Activated naive CD4-positive, alpha-beta T cell treated with anti-CD3 and anti-CD28 coated beads, Interleukin-2, amount 50 U/mL, for 16 hours (primary cell): ENCODE measurements at places on chromosomes 4 and X.

- DNase-seq, result no peak
Observed at GRCh38 chrX:123184866-123185276, 793 bp downstream of the GRIA3 start.

DNA sequence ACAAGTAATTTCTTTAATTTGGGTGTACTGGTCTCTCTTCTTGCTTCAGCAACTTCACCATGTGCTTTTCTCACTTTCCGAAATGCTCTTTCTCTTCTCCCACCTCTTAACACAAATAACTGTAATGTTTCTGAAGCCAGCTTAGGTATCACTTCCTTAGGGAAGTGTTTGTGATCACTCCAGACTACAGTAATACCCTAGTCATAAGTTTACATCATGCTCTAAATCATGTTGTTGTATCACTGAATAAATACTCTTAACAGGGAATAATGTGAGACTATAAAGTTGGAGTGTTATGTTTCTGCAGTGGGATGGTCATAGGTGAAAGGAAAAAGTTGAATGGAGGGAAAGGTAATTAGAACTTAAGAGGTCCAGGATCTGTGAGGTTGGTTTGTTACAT lies 712.3 kb downstream of the C4orf33 start:
- DNase-seq, result no peak

GRCh38 chr4:179539641-179540040 lies 2097.4 kb upstream of the AGA start:
- no peak for DNase-seq

GRCh38 chr4:173381610-173382009 lies 10.9 kb downstream of the SAP30 start:
- DNase-seq, result no peak

GRCh38 chr4:52507774-52508173 lies 151.3 kb downstream of the USP46 start:
- no peak for DNase-seq

DNA sequence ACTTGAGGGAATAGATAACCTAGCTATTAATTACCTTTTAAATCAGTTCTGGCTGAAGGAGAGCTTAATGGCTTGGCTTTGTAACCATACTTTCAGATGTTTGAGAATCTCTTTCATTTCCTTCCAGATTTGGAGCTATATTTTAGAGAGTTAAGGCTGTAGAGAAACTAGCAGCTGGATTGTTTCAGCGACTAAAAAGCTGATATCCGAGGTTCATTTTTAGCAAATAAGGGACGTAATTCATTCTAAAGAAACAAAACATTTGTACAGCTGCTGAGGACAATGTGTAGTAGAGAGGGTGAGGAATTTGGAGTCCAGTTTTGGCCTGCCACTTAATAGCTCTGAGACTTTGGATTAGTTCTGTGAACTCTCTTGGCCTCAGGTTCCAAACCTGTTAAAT lies 12.2 kb downstream of the OSTC start:
- DNase-seq, result no peak

- DNase-seq, result no peak
Observed at GRCh38 chr4:100590325-100590724, 72.5 kb upstream of the EMCN start.

DNA sequence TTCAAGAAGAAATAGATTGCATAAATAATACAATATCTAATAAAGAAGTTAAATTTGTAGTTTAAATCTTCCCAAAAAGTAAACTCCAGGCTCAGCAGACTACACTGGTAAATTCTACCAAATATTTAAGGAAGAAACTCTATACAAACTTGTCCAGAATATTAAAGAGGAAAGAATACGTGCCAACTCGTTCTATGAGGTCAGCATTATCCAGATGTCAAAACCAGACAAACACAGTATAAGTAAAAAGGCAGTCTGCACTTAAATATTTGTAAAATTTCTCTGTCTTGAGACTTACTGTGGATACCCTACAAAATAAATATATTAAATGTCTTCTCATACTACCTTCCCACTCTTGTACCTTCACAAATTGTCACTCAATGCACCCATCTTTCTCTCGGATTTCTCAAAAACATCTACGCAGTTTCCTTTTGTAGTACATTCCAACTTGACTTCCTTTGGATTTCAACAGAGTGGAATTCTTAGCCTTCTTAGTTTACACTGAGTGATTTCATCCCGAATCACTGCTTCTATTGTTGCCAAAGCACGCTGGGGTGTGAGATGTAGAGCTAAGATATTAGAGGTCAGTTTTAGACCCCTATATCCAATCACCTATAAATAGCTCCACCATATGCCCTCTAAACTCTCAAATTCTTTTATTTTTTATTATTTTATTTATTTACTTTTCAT lies 71.6 kb upstream of the MAB21L2 start:
- no peak for DNase-seq

- no peak for DNase-seq
Observed at GRCh38 chrX:137034508-137034872, 695 bp upstream of the GPR101 start.

DNA sequence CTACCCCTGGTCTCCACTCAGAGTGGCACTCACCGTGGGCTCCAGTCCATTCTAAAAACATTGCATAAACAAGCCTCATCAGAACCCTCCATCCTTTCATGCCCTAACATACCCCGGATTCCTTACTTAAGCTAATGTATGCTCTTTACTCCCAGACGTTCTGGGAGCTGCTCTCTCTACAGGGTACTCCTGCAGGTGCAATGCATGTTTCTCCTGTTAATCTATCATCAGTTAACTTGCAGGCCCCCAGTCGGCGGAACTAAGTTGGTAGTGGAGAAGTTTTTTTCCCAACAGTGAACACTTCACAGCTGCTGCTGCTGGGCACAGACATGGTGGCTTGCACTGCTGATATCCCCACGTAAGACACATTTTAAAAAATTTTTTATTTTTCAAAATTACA lies 161.6 kb upstream of the FAT1 start:
- no peak for DNase-seq

GRCh38 chrX:39815631-39816030 lies 282.1 kb downstream of the BCOR start:
- peak; percentile 17 for DNase-seq

GRCh38 chr4:45102716-45103115 lies 376.4 kb upstream of the GNPDA2 start:
- no peak for DNase-seq

GRCh38 chrX:46117234-46117633 lies 428.0 kb downstream of the ZNF674 start:
- DNase-seq, result no peak

DNA sequence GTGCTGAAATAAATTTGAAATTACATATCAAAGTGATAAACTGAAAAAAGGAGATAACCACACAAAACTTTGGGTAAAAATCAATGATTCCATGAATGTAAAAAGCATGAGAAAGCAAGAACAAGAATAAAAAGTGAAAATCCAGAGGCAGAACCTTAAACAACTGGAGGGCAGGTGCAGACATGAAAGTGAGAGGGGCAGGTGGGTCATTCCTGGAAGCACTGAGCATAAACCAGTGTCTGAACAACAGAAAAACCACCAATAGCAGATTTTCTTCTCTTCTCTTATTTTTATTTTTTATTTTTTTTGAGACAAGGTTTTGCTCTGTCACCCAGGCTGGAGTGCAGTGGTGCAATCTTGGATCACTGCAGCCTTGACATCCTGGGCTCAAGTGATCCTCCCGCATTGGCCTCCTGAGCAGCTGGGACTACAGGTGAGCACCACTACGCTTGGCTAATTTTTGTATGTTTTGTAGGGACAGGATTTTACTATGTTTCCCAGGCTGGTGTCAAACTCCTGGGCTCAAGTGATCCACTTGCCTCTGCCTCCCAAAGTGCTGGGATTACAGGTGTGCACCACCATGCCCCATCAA lies 46.8 kb upstream of the GPR78 start:
- no peak for DNase-seq

DNA sequence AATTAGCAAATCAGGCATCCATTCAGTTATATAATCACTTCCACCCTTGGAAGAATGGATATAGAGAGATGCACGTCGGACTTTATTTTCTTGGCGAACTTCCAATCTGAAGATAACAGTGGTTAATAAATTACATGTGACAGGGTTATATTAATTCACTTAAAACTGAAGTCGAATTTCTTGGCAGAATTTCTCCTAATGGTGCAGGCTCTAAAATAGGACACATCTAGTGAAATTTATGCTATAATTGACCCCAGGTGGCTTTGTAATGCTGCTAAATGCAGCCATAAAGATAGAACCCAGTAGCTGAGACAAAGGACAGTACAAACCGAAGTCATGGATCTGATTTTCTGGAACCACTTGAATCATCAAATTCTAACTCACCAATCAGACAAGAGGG lies 20.8 kb upstream of the SLC10A4 start:
- DNase-seq, result no peak

DNA sequence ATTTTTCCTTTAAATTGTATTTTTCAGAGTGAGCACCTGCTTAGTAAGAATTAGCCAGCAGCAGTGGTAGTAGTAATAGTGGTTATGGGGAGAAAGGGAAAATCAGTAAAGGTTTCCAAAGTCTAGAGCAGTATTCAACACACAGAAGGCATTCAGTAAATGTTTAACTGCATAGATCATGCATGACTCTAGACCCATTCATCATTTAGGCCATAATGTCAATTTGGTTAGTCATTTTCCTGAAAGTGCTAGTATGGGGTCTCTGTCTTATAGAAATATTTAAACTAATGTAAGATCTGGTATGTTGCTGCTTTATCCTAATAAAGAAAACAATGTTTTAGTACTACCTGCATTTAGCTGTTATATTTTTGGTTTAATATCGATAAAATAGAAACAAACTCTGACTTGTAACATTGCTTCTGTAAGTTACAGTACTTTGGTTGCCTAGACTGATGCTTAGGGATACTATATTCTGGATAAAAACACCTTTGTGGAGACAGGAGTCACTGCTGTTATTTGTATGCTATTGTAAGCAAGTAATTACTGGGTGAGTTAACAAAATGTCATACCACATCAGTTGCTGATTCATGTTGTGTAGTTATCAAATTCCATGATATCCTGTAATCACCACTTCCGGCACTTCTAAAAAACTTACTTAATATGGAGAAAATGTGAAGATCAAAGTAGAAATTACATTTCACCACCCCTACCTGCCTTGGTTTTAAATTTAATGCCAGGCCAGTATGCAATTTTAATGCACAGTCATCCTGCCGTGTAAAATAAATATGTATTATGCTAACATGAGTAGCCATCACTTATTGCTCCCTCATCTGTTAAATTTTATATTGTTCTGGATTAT lies 115.8 kb upstream of the BMPR1B start:
- DNase-seq, result no peak

DNA sequence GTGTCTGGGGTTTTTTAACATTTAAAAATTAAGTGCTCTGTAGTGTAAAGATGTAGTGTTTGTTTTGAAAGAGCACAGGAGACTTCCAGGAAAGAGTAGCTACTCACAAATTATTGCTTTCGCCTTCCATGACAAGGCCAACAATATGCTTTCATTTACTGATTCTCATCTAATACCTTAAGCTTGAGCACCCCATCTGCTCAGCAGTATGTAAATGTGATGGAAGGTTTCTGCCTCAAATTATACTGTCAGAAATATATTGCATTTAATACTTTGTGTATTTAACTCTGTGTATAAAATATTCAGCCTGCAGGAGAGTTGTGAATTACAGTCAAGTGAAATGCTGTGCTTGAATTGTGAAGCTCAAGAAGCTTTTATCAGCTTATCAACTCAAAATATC lies 296.3 kb upstream of the ATOH1 start:
- no peak for DNase-seq

DNA sequence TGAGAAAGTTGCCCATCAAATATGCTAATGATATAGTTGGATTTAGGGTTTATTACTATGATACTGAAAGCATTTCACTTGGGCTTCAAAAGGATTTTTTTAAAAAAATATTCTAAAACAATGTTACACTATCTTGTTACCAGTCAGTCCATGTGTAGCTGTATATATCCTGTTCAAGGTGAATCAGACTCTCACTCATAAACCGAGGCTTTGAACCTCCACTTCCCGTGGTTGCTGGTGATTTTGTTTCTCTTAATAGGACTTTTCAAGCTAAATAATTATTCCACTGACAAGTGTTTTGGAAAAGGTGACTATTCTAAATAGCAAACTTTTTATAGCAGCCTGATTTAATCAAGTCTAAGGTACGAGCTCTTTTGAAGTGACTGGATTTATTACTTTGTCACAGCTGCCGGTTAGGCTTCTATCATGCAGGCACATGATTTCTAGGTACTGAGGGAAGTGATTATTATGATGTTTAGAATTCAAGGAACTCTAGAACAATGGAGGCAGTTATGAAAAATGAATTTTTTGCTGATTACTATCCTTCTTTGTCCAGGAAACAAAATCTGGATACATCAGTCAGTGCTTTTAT lies 287.7 kb downstream of the KCTD8 start:
- DNase-seq, result no peak

- DNase-seq, result no peak
Observed at GRCh38 chr4:184232202-184232601, 14.5 kb upstream of the ENPP6 start.

GRCh38 chrX:49165901-49166881 lies 3.6 kb downstream of the MAGIX start:
- DNase-seq, result peak; percentile 74

DNA sequence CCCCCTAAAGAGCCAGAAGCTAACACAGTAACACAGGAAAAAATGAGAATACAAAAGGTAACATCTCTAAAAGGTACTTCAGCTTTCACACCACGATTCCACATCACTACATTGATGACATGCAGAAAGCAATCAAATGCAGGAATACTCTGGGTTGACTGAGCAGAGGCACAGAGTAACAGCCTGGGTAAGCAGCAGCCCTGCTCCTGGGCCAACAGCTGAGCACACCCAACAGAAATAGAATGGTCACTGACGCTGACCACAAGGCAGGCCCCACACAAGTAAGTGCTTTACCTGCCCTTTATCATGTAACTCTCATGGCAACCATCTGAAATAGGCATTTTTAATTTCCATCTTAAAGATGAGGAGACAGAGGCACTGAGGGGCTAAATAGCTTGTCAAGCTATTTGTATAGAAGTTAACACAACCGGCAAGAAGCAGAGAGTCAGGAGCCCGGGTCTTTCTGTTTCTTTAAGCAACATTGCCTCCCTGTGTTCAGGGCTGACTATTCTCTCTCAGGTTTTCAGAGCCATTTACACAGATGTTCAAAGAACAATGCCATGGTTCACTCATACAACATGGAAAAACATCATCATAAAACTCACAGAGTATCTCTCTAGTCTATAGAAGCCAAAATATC lies 168.9 kb downstream of the ZNF674 start:
- DNase-seq, result peak; percentile 22

DNA sequence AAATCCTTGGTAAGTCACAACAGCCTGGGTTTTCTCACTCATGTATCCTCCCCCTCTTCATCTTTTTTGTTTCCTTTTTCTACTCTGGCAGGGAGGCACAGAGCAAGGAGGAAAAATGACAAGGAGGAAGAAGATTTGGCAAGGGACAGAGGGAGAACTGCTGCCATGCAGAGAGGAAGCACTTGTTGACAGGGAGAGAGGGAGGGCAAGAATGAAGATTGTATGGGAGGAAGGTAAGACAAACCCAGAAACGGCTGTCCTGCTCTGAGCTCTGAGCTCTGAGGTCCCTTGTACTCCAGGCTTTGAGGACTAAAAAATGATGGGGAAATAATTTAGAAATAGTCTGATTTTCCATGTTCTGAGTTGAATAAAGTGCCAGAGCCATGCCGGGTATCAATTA lies 123.9 kb downstream of the DCHS2 start:
- no peak for DNase-seq

GRCh38 chr4:94974773-94975172 lies 217.0 kb downstream of the BMPR1B start:
- no peak for DNase-seq
